Bronchial epithelial cell (primary cell): ENCODE measurements at places on chromosomes 3 and 15. TPM values are rescaled to one million over a fixed set of nuclear protein-coding genes. Genes with fewer than 3 reads are reported as not detected.

The SRP14 gene
- total RNA-seq: 95.8 and 176 TPM in 2 replicates

The ADAMTS17 gene
- 1.1 and 2.0 TPM in 2 replicates for total RNA-seq

The TIMP4 gene
- 1.1 and 2.6 TPM in 2 replicates for total RNA-seq

The OR4F15 gene
- total RNA-seq: not detected in 2 replicates

The HCN4 gene
- total RNA-seq: not detected in 2 replicates

The ISL2 gene
- 0.26 TPM in 1 of 2 replicates, not detected in the other for total RNA-seq

The CYP19A1 gene
- not detected in 2 replicates for total RNA-seq

The SLC22A14 gene
- 0.26 and 0.64 TPM in 2 replicates for total RNA-seq

The IGDCC3 gene
- total RNA-seq: not detected in 2 replicates

The UBR1 gene
- total RNA-seq: 15.9 and 18.4 TPM in 2 replicates

The PLA2G4B gene
- total RNA-seq: 8.2 and 42.6 TPM in 2 replicates

The IMPG2 gene
- under 0.01 and 0.13 TPM in 2 replicates for total RNA-seq

The ECE2 gene
- not detected in 2 replicates for total RNA-seq

The SI gene
- not detected in 2 replicates for total RNA-seq

The CMTM7 gene
- 3.1 and 5.8 TPM in 2 replicates for total RNA-seq

The ADCY5 gene
- total RNA-seq: not detected in 2 replicates

The CPA3 gene
- total RNA-seq: not detected in 2 replicates

The LTF gene
- total RNA-seq: under 0.01 TPM in 1 of 2 replicates, not detected in the other

The PAQR5 gene
- total RNA-seq: 0.53 and 3.6 TPM in 2 replicates

The PRSS50 gene
- not detected in 2 replicates for total RNA-seq

The LIPC gene
- 0.26 TPM in 1 of 2 replicates, not detected in the other for total RNA-seq

The B4GALT4 gene
- total RNA-seq: 40.5 and 67.2 TPM in 2 replicates

The HYKK gene
- 1.2 and 1.3 TPM in 2 replicates for total RNA-seq

The EAF2 gene
- total RNA-seq: 5.6 and 7.9 TPM in 2 replicates

The PSTPIP1 gene
- total RNA-seq: 0.38 TPM in 1 of 2 replicates, not detected in the other

The KCNAB1 gene
- total RNA-seq: 0.26 and 0.38 TPM in 2 replicates

The CAND2 gene
- total RNA-seq: 0.77 and 1.3 TPM in 2 replicates

The GPX1 gene
- total RNA-seq: 533 and 633 TPM in 2 replicates

The SNX22 gene
- under 0.01 and 0.13 TPM in 2 replicates for total RNA-seq

The CASR gene
- total RNA-seq: not detected in 2 replicates

The RASL12 gene
- not detected in 2 replicates for total RNA-seq

The ELL3 gene
- total RNA-seq: 20.2 and 23.2 TPM in 2 replicates

The CRABP1 gene
- not detected in 2 replicates for total RNA-seq

The C3orf85 gene
- not detected in 2 replicates for total RNA-seq

The LAMB2 gene
- total RNA-seq: 174 and 189 TPM in 2 replicates

The STT3B gene
- 205 and 343 TPM in 2 replicates for total RNA-seq

The UROC1 gene
- total RNA-seq: not detected in 2 replicates

The PCYT1A gene
- 52.9 and 68.9 TPM in 2 replicates for total RNA-seq

The SGO1 gene
- total RNA-seq: under 0.01 and 0.26 TPM in 2 replicates

The SPTSSB gene
- total RNA-seq: 3.9 and 6.3 TPM in 2 replicates

The ITPKA gene
- 0.79 and 3.1 TPM in 2 replicates for total RNA-seq

The EXD1 gene
- under 0.01 and 0.13 TPM in 2 replicates for total RNA-seq

The CHRM5 gene
- total RNA-seq: not detected in 2 replicates

The ZNF80 gene
- total RNA-seq: not detected in 2 replicates

The PDIA5 gene
- total RNA-seq: 29.2 and 32.4 TPM in 2 replicates

The CSTA gene
- 107 and 652 TPM in 2 replicates for total RNA-seq

The IL5RA gene
- total RNA-seq: not detected in 2 replicates

The PTPN23 gene
- total RNA-seq: 12.6 and 12.7 TPM in 2 replicates

The AGBL1 gene
- total RNA-seq: not detected in 2 replicates

The SCG3 gene
- total RNA-seq: not detected in 2 replicates

The ZNF385D gene
- total RNA-seq: under 0.01 TPM in 1 of 2 replicates, not detected in the other

The MRPL3 gene
- total RNA-seq: 97.9 and 119 TPM in 2 replicates

The MSL2 gene
- total RNA-seq: 7.4 and 8.1 TPM in 2 replicates

The ALPK3 gene
- total RNA-seq: 0.26 TPM in 2 replicates

The RHOV gene
- total RNA-seq: 7.1 and 38.7 TPM in 2 replicates
